SJSA1 (cell line): ENCODE measurements at places on chromosomes 13 and 19. TPM values are rescaled to one million over a fixed set of nuclear protein-coding genes. Genes with fewer than 3 reads are reported as not detected.

DNA sequence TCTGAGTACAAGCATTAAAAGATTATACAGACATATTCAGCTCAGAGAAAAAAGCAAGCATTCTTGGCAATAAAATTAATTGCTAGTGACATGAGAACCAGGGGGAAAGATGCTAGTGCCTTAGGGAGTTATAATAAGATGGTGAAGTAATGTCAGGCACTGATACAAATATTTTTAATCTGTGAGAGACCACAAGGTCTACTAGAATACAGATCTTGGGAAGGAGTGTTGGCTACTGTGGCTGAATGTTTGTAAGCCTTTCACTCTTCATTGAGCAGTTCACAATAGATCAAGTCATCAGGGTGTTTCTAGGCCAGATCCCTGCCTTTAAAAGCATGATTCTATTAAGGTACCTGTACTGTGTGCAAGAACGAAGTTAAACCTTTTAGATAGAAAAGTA, 16.4 kb downstream of the FREM2 start:
- H3K27ac ChIP-seq: no peak overlapping the region
- no peaks in the 10 kb centered on the region for H3K36me3 ChIP-seq
- no peak for DNase-seq
- no peaks in the 10 kb centered on the region; the same call in 1 of the 2 replicates for H3K27me3 ChIP-seq
- no peaks in the 10 kb centered on the region for H3K4me1 ChIP-seq

DNA sequence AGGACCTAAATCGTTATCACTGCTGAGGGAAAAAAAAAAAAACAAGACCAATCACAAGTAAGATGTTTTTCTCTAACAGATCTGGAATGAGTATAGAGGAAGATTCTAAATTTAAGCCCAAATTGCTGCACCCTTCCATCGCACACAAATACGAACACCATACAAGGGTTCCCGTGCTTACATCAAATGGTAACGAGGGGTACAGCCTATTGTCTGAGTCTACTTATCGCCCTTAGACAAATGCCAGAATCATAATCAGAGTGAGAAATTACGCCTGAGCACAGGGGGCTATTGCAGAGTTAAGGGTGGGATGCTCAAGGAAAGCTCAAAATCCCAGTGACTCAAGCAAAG, 603 bp downstream of the ZC3H13 start:
- peaks cover 5% of the 10 kb centered on the region; the same call in 1 of the 2 replicates for H3K36me3 ChIP-seq
- H3K4me3 ChIP-seq: peak overlapping the region; percentile 85
- H3K27me3 ChIP-seq: no peaks in the 10 kb centered on the region
- H3K4me1 ChIP-seq: no peaks in the 10 kb centered on the region
- DNase-seq: no peak

SLC25A41 gene
- total RNA-seq: not detected in 2 replicates

TSHZ3 gene
- 4.2 and 8.3 TPM in 2 replicates for total RNA-seq

TMC4 gene
- total RNA-seq: 0.11 TPM in 1 of 2 replicates, not detected in the other

DNA sequence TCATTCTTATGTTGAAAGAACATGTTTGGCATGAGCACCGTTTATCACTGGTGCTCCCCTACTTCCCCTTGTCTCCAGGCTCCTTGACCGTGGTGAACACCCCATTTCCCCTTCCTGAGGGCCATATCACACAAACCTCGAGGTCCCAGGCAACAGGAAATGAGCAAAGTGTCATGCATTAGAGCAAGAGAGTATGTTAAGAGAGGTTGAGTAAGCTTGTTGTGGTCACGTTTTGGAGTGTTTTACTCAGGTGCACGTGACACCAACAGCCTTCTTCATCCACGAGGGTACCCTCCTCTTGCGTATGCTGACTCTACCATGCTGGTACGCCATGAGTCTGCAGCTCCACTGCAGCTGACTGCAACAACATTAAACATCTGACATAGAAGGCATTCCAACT, 482.2 kb upstream of the NBEA start:
- H3K4me3 ChIP-seq: no peak overlapping the region
- no peak overlapping the region for H3K27ac ChIP-seq
- no peaks in the 10 kb centered on the region for H3K27me3 ChIP-seq
- H3K36me3 ChIP-seq: no peaks in the 10 kb centered on the region

PGLYRP2 gene
- total RNA-seq: not detected in 2 replicates

DNA sequence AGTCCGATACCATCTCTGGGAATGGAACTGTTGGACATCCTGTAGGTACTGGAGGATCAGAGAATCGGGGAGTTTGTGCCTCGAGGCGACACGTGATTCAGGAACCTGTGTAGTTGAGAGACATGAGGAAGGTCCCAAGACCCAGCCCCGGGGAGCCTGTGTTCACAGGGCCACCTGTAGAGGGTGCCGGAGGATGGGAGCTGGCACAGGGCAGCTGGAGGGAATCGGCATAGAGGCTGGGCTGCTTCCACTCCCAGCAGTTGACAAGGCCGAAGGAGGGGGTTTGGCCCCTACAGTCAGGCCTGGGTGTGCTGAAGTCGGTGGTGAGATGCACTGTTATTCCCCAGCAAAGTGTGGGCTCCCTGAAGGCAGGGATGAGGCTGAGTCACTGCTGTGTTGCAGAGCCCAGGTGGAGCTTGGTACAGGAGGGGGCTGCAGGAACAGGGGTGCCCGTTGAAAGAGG, 2.5 kb upstream of the ISYNA1 start:
- no peak overlapping the region for H3K4me3 ChIP-seq
- peaks cover 23% of the 10 kb centered on the region for H3K36me3 ChIP-seq
- H3K4me1 ChIP-seq: peaks cover 18% of the 10 kb centered on the region
- H3K27ac ChIP-seq: no peak overlapping the region
- no peak for DNase-seq
- no peaks in the 10 kb centered on the region for H3K27me3 ChIP-seq

GRCh38 chr19:38229585-38230073, 5.6 kb upstream of the DPF1 start:
- peak overlapping the region; percentile 43 for H3K4me3 ChIP-seq
- no peaks in the 10 kb centered on the region for H3K36me3 ChIP-seq
- no peak overlapping the region for H3K27ac ChIP-seq
- DNase-seq: peak; percentile 90
- peaks cover 7% of the 10 kb centered on the region; the same call in 1 of the 2 replicates for H3K4me1 ChIP-seq
